ENCODE measurements at places on chromosomes 2 and 18.
A peak's percentile ranks its signal among the peaks of the same experiment; 100 is the strongest.

DNA sequence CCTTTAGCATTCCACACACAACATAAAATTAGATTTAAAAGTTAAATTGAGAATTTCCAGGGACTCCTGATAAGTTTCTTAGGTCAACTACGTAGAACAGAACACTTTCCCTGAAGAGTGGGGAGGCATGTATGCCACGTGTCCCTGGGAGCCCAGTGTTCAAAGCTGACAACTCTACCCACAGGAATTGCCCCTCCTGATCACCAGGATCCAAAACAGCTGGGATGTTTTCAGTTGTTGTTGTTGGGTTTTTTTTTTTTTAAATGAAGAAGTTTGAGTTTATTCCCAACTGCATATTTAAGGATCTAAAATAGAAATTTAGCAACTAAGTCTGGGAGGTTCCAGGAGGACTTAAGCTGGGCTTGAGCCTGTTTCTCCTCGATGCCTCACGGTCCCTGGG, 100.5 kb downstream of the TPGS2 start:
- DNase-seq = no peak

- DNase-seq = no peak
These were observed 41.8 kb downstream of the LDLRAD4 start for GRCh38 chr18:13260197-13260934.

- no peak for DNase-seq
These were observed 932.9 kb downstream of the TDRD15 start for GRCh38 chr2:22056621-22057132.

DNA sequence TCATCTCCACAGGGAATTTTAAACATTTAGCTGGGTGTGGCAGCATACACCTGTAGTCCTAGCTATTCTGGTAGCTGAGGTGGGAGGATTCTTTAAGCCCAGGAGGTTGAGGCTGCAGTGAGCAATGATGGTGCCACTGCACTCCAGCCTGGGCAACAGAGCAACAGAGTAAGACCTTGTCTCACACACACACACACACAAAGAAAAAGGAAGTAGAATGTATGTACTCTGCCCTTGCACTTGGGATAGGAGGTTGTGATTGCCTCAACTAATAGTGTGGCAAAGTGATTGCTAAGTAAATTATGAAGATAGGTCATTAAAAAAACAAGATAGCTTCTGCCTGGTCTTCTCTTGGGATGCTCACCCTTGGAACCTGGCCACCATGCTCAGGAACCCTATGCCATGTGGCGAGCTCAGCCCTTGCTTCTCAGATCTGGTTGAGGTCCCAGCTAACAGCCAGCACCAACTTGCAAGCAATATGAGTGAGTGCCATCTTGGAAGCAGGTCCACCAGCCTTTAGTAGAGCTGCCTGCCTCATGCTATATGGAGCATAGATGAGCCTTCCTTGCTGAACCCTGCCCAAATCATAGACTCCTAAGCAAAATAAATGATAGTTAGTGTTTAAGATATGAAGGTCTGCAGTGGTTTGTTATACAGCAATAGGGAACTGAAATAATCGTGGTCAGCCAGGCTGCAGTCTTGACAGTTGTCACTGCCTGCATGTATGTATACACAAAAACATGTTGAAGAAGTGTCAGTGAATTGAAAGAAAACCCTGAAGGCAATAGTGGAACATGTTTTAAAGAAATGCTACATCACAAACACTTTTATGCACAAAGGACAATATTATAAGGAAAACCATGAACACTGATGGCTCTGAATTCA, 30.1 kb upstream of the PNO1 start:
- DNase-seq = no peak

DNA sequence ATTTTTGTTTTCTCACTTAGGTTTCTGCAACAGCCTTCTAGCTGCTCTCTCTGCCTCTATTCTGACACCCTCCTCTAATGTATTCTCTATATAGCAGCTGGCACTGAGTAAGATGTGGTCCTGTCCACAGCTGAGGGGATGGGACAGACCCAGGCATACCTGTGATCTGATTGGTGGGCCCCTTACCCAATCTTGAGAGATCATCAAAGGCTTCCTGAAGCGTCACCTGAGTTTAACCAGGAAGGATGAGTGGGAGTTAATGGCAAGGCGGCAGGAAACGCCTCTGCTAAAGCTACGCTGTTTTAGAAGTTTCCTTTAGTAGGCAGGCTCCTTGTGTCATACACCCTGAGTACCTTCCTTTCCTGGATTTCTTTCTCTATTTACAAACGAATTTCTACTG, 5.7 kb upstream of the TET3 start:
- peak; percentile 49 for DNase-seq

GRCh38 chr2:106547164-106547903, 60.2 kb downstream of the CD8B2 start:
- DNase-seq = no peak

GRCh38 chr2:148455791-148456190, 188.8 kb upstream of the EPC2 start:
- no peak for DNase-seq

DNA sequence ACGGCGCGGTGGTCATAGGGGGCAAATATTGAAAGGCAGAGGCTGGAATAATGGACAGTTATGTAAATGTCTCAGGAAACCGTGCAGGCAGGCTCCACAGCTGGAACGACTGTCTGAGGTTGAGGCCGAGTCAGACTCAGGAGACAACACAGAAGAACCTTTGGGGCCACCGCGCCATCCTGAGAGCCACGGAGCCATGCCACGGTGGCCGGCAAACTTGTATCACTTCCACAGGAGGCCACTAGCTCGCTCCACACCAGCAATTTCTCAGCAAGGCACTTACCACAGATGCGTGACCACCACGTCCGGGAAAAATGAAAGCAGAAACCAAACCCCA, 156.7 kb upstream of the SALL3 start:
- no peak for DNase-seq

DNA sequence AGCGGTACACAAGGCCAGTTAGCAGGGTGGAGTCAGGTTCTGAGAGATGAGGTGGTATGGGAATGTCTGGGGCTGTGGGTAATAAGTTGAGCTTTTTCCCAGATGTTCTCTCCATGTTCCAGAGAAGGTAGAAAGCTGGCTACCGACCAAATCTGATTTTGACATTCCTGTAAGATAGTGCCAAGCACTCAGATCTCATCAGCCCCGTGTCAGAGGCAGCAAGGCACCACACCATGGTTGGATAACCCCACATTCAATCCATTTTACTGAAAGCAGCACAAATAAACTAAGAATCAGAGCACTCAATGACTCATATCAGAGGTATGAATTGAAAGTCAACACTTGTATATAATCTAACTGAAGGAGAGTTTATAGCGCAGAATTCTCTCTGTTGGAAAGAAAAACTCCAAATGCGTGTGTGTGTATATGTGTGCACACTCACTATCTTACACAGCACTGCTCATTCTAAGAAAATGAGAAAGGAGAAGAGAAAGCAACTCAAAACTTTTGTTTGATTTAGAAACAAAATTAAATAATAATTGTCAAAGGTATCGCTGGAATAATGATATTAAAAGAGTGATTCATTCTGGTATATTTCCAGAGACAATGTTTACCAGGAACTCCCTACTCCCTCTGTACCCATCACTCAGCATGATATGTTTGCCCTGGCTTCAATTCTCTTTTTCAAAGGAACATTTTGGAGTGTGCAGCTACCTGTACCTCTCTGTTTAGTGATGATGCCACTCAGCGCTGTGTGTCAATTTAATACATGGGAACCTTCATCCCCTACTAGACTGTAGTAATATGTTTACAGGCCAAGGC, 375.1 kb upstream of the ID2 start:
- DNase-seq = no peak

DNA sequence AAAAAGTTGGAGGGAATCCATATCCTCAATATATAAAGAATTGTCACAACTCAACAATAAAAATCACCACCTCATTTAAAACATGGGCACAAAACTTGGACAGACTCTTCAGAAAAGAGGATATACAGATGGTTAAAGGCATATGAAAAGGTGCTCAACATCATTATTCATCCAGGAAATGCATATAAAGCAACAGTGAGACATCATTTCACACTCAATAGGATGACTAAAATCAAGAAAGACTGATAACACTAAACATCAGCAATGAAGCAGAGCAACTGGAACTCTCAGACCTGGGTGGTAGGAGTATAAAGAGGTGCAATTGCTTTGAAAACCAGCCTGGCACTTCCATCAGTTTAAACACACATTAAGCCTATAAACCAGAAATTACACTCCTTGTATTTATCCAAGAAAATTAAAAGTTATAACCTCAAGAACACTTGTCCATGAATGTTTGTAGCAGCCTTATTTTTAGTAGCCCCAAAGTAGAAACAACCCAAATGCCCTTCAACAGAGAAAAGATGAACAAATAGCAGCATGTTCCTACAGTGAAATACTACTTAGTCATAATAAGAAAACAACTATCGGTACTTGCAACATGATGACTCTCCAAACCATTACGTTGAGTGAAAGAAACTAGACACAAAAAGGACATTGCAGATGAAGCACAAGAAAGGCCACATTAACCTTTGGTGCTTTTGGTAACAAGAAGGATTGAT, 79.1 kb upstream of the TANC1 start:
- DNase-seq = no peak

DNA sequence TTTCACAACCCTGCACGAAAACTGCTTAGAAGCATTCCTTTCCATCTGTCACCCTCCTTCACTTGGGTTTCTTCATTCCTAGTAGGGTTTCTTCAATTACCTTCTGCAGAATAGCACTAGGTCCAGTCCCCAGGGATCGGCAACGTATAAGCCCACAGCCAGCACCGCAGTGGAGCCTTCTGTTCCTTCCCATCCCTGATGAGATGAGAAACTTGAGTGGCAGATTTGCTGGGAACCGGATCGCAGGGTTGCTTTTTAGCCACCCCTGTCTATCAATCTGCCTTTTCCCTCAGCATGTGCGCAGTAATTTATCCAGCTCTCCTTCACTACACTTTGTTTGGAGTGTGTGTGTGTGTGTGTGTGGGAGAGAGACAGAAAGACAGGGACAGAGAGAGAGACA, 94.2 kb downstream of the CD8B2 start:
- no peak for DNase-seq

- DNase-seq = no peak
These were observed 111.6 kb upstream of the TACR1 start for GRCh38 chr2:75310876-75311275.

DNA sequence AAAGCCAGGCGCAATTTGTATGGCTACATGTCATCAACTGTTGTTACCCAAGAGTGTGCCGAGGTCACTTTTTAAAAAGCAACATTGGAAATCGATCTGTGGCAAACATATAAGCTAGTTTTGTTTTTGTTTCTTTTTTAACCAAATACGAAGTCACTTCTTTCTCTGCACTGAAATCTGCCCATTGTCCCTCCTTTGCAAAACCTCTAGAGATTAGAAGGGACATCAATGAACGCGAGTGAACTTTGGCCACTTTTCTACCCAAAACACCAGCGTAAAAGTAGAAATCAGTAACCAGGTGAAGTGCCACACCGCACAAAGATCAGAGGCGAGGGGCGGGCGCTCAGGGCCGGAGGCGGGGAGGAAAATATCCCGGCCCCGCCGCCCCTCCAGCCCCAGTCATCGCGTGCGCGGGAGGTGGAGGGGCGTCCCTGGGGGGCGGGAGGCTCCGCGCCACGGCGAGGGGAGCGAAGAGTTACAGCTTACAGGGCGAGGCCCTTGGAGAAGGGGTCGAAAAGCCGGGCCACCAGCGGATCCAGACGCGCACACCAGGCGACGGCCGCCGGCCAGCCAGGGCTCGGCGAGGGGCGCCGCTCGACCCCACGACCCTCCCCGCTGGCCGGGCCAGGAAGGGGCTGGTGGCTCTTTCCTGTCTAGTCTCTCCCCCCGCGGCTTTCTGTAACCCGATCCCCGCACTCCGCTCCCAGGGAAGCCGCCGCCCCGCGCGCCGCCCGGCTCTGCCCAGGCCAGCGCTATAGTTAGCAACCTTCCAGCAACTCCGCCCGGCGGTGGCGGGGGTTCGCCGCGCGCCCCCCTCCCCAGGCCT, 993 bp downstream of the RBMS1 start:
- peak; percentile 37 for DNase-seq

DNA sequence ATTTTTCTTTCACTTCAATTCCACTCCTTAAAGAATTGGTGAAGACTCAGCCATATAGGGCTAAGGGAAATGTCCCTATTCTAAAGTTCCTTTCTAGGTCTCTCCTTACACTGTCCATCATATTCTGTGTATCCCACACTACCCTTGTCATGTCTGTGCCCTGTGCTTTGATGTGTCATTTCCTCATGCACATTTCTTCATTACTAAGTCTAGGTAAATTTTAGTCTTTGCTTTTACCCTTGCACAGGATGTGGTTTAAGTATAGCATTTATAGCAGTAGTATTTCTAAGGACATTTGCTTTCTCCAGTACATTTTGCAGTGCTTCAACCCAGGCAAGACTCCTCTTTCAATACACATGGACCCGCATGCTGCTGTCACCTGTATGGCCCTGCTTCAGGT, 221.5 kb upstream of the ACVR2A start:
- no peak for DNase-seq

- DNase-seq = no peak
These were observed 105.5 kb downstream of the NOL10 start for GRCh38 chr2:10584242-10584753.

DNA sequence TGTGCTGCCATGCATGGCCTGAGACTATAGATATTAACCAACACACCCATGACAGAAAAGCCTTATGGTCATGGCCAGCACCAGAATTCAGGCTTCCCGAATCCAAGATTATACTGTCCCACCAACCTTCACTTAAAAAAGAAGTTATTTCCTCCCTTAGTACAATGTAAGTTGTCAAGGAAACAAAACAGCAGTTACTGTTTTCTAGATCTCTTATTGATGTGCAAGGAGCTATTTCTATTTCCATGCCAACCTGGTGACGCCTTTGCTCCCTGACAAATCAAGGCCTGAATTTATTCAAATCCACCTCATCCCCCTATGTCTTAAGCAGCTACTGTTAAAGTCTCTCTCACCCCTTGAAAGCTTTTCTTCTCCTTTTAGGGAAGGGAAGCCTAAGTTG, 249.3 kb downstream of the ZNF521 start:
- DNase-seq = no peak

- DNase-seq = no peak
These were observed 213.6 kb upstream of the CELF4 start for GRCh38 chr18:37779220-37779619.

DNA sequence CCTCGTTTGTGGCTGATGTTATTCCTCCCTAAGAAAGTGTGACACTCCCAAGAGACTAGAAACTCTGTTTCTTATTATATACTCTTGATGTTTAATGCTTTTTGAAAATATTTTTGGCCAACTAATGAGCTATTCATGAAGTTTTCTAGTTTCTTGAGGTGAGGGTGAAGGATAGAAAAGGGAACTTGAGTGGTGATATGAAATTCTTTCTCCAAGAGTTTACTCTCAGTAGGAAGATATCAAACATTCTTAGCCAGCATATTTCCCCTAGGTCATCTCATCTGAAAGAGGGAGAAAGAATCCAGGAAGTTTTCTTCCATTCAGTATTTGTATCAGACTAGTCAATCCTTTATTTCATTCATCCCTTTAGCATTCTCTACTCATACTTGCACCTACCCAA, 95.7 kb downstream of the MAP3K20 start:
- DNase-seq = no peak

- peak; percentile 34 for DNase-seq
These were observed 15.3 kb downstream of the CHRNA1 start for GRCh38 chr2:174748948-174749347.

- no peak for DNase-seq
These were observed 723 bp upstream of the MBD1 start for GRCh38 chr18:50281972-50282520.

GRCh38 chr2:180481998-180482397, 474.9 kb upstream of the CWC22 start:
- DNase-seq = no peak

- DNase-seq = no peak
These were observed 34.6 kb upstream of the TACR1 start for GRCh38 chr2:75233965-75234364.

Data from stimulated activated CD8-positive, alpha-beta memory T cell treated with anti-CD3 and anti-CD28 coated beads, Interleukin-4, amount 100 ng/mL, for 4 hours (primary cell).